ENCODE measurements at places on chromosomes 2 and 18. TPM values are rescaled to one million over a fixed set of nuclear protein-coding genes. Genes with fewer than 3 reads are reported as not detected.

DNA sequence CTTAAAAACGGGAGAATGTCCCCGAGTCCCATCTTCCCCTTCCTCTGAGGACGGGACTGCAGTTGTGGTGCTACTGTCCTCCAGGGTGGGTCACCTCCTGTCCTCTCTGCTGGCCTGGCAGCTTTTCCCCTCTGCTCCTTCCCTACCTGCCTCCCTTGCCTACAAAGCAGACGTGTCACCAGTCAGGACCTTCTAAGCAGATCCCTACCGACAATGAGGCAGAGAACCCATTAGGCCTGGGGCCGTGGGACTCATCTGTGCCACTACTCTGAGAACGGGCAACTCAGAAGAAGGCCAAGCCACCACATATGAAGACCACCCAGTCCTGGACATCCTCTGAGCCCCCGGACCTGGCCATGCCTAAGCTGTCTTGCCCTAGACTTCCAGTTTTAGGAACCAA lies 103.0 kb upstream of the TEX51 start:
- DNase-seq, result no peak

- DNase-seq, result no peak
Measured at GRCh38 chr2:218444692-218445357, 25.9 kb downstream of the VIL1 start.

DNA sequence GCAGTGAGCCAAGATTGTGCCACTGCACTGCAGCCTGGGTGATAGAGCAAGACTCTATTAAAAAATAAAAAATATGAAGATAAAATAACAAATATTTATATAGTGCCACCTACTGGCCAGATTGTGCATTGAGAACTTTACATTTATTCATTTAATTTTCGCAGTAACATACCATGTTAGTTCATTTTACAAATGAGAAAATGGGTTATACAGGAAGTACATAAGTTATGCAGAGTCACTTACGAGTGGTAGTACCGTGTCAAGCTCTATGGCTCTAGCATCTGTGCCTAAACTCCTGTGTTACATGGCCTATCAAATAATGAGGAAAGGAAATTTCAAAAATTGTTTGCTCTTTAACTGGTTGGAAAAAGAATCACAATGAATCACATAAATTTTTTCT lies 27.9 kb downstream of the RIF1 start:
- DNase-seq, result no peak

DNA sequence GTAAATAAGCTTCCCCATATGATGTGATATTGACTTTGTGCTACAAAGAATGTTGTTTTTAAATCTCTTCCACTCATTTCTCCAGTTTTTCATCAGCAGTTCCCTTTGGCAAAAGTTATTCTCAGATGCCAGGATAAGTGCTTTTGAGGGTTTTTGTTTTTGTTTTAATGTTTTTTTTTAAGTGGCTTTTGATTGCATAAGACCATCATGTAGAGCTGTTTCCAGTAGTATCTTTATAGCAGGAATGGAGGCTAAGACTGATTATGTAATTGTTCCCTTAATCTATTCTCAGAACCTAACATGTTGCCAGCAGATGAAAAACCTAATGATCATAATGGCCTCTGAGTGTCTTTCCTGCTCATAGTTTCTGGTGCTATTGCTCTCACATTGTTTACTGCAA lies 77.9 kb downstream of the CABLES1 start:
- DNase-seq, result no peak

DNA sequence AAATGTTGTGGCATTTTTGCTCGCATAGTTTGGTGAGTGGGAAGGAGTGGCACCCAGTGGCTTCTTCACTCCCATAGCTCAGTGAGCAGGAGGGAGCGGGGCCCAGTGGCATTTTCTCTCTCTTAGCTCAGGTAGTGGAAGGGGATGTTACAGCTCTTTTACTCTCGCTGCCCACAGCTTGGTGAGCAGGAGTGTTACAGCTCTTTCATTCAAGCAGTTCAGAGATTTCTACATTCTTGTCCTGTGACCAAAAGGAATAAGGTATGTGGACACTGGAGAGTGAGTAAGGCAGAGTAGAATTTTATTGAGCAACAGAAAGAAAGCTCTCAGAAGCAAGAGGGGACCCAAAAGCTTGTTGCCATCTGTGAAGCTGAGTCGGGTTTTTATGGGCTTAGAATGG lies 192.4 kb downstream of the SPAG16 start:
- DNase-seq, result no peak

DNA sequence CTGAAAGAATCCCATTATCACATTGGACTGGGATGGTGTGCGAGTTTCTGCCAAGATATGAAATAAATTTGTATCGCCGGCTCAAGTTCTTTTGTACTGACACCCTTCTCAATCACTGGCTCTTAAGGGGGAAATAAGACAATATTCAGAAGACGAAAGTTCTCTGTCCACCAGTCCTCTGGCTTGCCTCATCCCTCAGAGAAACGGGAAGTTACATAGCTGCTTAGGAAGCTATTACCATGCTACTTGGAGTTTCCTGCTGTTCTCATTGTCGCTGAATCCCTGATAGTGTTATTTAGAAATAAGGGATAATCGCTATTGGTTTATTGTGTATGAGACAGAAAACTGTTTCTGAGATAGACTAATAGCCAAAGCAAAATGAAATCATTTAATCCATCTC lies 205.0 kb upstream of the ZNF521 start:
- DNase-seq, result no peak

DNA sequence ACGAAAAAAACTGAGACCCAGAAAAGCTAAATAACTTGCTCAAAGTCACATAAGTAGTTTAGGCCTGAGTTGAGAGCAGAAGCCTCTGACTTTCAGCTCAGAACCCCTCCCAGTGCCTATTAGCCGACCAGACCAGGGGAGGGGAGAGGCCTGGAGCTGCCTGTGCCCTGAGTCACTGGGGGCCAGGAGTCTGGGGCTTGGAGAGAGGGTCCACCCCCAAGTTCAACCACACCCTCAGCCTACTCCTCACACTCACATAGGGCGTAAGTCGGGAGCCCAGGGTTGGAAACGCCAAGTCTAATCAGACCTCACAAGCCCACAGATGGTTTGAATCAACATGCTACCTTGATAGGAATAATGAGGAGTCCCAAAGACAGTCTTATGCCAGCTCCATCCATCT lies 12.6 kb upstream of the PKDCC start:
- DNase-seq, result no peak

GRCh38 chr2:70553584-70554337 lies at the start of gene TGFA:
TSS of gene TGFA (minus strand) at chr2:70553826. CDS start at chr2:70553767, 59 bp downstream.
- no peak for DNase-seq

DNA sequence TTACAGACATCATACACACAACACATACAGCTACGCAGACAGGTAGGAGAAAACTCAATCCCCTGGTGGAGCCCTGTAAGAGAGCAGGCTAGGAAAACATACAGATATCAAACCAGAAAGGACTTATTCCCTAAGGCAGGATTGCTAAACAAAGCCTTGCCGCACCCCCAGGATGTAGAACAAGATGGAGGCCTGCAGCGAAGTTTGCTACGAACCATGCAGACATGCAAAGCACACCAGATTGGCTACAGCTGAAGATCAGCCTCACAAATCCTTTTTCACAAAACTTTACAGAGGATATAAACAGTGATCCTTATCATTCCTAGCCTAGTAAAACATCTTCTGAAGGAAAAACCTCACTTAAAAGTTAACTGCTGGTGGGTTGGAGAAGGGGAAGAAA lies 28.3 kb downstream of the C18orf54 start:
- no peak for DNase-seq

- no peak for DNase-seq
Measured at GRCh38 chr18:25921677-25922421, 168.6 kb downstream of the SS18 start.

GRCh38 chr18:55783921-55784320 lies 195.9 kb upstream of the TCF4 start:
- no peak for DNase-seq

- DNase-seq, result no peak
Measured at GRCh38 chr18:70415823-70416488, 127.1 kb downstream of the SOCS6 start.

DNA sequence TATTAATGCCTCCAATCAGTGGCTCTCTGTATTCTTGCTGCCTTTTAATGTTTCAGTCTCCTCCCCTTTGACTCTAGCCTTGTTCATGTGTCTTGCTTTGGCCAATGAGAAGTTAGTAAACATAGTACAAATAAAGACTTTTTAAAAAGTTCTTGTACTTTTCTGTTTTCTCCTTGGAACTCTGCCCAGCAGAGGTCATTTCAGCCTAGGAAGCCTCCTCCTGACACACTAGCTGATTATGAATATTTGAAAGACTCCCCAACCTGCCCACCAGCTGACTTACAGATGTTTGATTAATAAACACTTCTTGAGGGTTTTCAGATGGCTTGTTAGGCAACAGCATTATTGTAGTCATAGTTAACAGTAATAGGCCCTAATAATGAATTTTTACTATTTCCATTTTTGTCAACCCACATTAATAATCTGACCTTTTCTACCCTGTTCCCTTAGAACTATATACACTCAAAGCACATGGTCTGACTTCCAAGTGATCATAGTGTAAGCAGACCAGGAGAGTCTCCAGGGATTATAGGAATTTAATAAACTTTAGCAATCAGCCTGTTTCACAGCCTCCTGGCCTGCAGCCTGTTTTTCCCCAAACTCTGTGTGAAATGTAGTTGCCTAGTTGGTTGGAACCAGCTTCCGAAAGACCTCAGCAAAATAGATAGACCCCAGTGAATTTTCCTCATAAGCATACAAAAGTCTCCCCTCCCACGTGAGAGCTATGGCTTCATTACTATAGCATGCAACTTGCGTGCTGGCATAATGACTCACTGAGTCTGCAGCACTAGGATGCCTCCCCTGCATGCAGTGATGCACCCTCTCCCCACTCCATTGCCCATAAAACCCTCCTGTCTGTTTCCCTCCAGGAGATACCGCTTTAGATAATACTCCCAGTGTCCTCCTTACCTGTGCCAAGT lies 670.7 kb upstream of the ZNF804A start:
- DNase-seq, result peak; percentile 4

DNA sequence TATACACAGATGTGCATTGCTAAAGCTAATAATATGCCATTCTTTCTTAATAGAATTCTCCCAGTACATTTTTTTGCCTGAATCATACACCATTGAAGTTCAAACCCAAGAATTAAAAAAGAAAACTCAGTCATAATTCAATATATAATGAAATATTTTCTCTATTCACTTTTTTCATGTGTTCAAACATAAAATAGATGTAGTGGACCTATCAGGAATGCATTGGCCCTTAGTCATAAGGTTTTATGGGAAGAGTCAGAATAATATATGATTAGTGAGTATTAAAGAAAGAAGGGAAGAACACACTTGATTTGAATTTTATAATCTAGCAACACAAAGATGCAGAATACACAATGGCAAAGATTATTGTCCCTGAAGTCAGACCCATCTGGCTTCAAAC lies 297.0 kb upstream of the COL3A1 start:
- DNase-seq, result no peak

DNA sequence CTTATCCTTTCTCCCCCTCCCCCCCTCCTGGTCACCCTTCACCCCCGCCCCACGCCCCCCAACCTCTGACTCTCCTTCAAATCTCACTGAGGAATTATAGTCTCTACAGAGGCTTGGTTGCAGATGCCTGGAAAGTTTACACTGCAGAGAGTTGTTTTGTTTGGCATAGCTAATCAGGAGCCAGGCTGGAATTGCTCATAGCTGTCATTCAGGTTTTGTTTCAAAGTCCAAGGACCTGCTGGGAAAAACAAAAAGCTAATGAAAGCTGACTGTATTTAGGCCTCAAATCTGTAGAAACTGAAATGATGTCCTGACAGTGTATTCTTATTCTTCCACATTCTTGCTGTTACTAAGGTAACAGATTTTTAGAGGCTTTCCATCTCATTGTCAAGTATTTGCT lies 22.6 kb downstream of the GREB1L start:
- peak; percentile 78 for DNase-seq

DNA sequence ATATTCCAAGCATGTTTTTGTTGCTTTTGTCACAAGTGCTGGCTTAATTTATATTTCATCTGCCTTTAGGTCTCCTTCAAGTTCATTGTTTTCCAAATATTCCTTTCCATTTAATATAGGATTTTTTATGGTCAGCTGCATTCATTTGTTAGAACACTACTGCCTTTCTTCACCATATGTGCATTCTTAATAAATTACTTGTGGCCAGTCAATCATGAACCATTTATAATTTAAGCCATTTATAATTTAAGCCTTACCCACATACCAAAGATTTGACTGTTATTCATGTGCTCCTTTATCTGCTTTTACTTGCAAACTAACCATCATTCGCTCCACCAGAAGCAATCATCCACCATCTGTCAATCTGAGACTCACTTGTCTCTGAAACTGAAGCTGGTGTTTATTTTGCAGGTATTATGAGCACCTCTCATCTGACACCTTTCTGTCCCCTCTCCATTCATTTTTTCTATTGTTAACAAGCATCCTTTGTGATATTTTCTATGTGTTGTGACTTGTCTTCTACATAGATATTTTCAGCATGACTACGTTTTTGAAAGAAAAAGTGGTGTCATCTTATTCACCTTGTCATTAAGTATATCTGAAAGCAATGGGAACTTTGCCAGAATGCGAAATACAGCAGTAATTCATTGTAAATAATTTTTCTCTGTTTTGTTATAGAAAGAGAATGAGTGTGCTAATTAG lies 786.8 kb downstream of the KCNJ3 start:
- DNase-seq, result no peak

GRCh38 chr2:127564429-127565260 lies 29.2 kb downstream of the MYO7B start:
- no peak for DNase-seq

- DNase-seq, result peak; percentile 91
Measured at GRCh38 chr2:9003616-9004337, at the start of gene MBOAT2. TSS of gene MBOAT2 (minus strand) at chr2:9003684. CDS start at chr2:9003614, 70 bp downstream.

The ABCG5 gene
- 0.10 TPM for total RNA-seq

The ASB18 gene
- 0.50 TPM for total RNA-seq

The RFTN2 gene
- total RNA-seq, result 76.5 TPM

The FSHR gene
- total RNA-seq, result 0.17 TPM

The MSTN gene
- total RNA-seq, result 1.4 TPM

The MC2R gene
- not detected for total RNA-seq

The TEKT4 gene
- 2.7 TPM for total RNA-seq

The RUFY4 gene
- 0.06 TPM for total RNA-seq

The PSMA8 gene
- total RNA-seq, result not detected

The NAT8 gene
- not detected for total RNA-seq

The SNED1 gene
- total RNA-seq, result 93.7 TPM

The CDKL4 gene
- total RNA-seq, result 9.1 TPM

The ID2 gene
- total RNA-seq, result 140 TPM
